ENCODE measurements at places on chromosomes 1 and 21. TPM values are rescaled to one million over a fixed set of nuclear protein-coding genes. Genes with fewer than 3 reads are reported as not detected.

DNA sequence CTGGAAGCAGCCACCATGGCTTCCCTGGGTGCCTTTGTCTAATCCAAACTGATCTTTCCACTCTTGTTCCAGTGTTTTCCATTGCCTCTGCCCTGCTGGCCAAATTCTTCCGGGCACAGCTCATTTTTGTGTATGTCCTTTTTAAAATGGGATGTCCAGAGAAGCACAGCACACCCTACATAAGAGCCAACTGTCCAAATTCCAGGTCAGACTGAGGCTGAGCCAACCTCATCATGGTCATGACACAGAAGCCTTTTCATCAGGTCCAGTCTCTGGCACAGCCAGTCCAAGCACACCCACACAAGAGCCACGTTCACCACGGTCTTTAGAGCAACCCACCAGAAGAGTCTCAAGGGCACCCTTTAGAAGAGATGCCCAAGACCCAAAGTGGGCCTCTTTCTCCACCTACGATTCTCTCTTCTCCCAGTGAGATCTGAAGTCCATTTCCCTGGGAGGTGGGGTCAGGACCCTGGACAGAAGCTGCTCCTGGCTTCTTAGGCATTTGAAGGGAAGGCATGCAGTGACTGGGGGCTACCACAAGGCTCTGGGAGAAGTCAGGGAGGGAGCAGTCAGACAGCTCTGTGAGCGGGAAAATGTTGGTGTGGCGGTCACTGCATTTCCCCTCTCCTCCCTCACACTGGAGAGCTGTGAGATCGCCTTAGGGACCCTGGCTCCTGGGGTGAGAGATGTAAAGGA is 53.2 kb downstream of the SYT2 start:
- DNase-seq = peak; percentile 85

Gene S100A3
- not detected for total RNA-seq

Gene DNM3
- 1.9 TPM for total RNA-seq

Gene NEXN
- total RNA-seq = 1.4 TPM

DNA sequence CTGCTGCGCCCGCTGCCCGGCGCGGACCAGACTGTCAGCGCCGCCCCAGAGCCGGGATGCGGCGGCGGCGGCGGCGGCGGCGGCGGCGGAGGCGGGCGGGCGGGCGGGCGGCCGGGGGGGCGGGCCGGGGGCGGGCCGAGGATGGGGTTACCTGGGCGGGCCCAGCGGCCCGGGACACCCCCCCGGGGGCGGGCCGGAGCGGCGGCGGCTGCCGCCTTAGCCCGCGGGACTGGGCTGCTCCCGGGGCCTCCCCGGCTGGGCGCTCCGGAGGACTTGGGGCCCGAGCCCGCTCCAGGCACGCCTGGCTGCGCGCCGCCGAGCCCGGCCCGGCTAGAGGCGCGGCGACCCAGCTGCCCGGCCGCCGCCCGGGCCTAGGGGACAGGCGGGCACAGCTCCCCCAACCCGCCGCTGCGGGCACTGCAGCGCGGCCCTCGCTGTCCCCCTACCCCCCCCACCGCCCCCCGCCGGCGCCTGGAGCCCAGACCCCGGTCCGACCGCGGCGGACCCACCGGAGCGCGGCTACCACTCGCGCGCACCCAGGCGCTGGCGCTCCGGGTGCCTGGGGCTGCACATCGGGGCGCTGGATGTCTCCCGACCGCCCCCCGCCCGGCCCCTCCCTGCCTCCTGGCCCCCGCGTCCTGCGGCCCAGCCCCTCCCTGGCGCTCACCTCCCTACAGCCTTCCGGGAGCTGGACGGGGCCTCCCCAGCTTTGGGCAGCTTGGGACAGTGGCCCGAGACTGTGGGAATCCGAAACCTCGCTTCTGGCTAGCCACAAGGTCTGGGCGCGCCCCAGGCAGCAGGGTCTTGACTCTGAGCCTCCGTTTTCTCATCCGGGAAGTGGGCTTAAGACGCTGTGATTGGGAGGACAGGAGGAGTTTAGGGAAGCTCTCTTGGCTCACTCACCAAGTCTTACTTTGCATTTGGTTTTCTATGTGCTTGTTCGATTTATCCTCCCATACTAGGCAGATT is at the start of gene WNT4:
Gene WNT4 (minus strand): TSS at position 33 of the 969 bp plus-strand sequence. CDS start 175 bp downstream, outside the sequence.
- peak; percentile 57 for DNase-seq

DNA sequence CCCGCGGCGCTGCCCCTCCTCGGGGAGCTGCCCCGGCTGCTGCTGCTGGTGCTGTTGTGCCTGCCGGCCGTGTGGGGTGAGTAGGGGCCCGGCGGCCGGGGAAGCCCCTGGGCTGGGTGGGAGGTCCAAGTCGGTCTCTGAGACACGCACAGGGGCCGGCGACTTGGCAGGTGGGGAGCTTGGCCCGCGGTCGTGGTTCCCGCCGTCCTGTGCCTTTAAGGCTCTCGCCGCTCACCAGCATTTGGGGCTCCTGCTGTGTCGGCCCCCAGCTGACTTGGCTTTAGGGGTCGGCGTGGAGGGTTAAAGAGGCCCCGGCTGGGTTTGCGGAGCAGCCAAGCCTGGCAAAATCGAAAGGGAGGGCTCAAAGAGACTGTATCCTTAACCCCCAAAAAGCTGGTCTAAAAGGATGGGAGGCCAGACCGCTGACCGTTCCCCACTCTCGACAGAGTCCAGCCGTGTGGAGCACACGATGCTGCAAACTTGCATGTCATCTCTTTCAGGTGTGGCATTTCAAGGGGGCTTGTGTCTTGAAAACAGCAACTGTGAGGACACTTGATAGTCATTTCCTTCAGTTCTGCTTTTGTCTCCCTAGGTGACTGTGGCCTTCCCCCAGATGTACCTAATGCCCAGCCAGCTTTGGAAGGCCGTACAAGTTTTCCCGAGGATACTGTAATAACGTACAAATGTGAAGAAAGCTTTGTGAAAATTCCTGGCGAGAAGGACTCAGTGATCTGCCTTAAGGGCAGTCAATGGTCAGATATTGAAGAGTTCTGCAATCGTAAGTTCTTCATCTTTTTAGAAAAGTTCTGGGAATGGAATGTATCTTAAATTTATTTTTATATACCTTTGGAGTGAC is 540 bp downstream of the CD55 start:
- no peak for DNase-seq

DNA sequence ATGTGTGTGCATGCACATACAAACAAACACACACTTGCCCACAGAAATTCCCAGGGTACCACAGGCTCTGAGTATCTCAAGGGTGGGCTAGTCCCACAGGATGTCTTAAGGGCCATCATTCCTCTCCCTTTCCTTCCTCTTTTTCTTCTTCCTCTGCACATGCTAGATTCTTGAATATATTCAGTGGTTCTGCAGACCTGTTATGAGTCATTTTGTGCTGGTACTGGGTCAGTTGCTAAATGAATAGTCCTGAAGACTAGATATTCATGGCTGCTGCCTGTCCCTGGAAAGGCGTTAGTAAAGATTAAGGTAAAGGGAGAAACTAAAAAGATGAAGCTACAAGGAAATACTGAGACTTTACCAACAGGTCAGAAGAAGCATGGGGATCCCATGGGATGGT is 256.7 kb upstream of the KIAA0040 start:
- DNase-seq = no peak

GRCh38 chr1:22651941-22652856 is 837 bp upstream of the C1QB start:
- no peak for DNase-seq

- DNase-seq = no peak
These were observed 106.7 kb upstream of the NRIP1 start for GRCh38 chr21:15171546-15171945.

- DNase-seq = no peak
These were observed 34.9 kb downstream of the ZNF644 start for GRCh38 chr1:90986953-90987352.

- DNase-seq = peak; percentile 86
These were observed 11.1 kb upstream of the C1orf174 start for GRCh38 chr1:3910857-3911845.
